ENCODE measurements at places on chromosomes 7 and 10.
A peak's percentile ranks its signal among the peaks of the same experiment; 100 is the strongest.

DNA sequence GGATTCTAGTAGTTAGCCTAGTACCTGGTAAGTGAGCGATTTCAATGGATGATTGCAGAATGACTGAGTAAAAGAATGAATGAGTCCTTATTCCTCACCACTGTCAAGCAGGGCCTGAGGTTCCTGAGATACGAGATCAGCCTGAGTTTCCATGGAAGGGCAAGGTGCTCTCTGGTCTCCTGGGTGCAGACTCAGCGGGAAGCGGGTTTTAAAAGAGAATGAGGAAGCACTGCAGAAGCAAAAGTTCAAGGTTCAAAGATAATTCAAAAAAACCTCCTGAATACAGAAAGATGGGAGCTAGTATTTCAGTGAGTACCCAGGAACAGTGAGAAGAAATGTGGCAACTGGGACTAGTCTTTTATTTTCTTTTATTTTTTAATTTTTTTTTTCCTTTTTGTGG, 4.3 kb downstream of the ZNF3 start:
- DNase-seq, result no peak

- no peak for DNase-seq
Measured at GRCh38 chr7:151451626-151452571, 12.0 kb upstream of the CRYGN start.

DNA sequence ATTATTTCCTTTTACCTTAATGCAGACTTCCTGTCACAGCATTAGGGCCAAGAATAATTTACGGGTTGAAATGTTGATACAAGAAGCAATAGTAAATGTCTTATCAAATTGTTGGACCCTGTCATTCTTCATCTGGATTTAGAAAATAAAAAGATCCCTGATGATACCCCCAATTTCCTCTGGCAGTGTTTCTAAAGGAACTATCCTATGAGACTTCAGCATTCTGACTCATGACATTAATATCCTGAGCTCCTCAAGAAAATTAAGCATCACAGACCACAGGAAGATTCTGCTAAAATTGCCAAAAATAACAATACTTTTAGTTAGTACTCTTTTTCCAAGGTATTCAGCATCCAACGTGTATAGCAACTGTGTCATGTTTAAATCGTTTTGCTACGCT, 490.5 kb upstream of the ANKRD30A start:
- DNase-seq, result no peak

- no peak for DNase-seq
Measured at GRCh38 chr10:61986382-61986781, 84.9 kb downstream of the ARID5B start.

GRCh38 chr10:69558559-69558958, 14.7 kb downstream of the NEUROG3 start:
- DNase-seq, result no peak

GRCh38 chr10:30553626-30554439, 75.7 kb downstream of the LYZL2 start:
- DNase-seq, result no peak

DNA sequence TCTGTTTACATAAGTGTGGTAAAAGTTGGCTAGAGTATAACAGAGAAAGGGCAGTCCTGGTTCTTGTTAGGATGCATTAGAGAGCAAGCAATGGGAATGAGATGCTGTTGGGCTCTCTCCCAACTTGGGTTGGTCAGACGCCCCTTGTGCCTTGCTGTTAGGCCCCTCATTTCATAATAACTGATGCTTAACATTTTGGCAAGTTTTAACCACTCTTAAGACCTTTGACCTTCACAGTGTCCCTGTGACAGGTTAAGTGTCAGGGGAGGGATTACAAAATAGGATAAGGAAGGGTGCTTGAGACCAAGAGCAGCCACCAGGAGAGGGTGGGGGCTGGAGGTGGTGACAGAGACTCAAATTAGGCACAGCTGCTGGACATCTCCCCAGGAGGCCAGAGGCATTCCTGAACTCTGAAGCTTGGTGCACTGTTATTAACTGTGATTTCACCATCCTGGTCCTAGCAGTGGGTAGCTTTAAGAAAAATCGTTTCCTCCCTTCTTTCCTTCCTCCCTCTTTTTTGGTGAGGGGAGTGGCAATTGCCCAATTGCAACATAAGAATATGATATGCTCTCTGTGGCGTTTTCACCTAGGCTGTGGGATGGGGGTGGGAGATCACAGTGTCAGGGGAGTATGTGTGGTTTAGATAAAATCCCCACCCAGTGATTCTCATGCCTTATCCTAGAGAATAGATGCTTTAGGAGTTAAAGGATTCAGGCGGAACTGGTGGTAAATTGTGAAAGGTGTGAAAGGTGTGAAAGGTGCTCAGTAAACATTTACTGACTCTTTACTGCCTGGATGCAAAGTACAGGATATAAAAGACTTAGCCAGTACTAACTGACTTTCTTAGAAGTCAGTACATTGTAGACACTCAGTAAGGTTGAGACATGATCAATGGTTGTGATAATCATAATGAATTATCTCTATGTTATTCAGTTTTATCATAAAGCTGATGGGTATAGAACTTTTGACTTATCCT, 270.5 kb downstream of the BICC1 start:
- DNase-seq, result no peak

DNA sequence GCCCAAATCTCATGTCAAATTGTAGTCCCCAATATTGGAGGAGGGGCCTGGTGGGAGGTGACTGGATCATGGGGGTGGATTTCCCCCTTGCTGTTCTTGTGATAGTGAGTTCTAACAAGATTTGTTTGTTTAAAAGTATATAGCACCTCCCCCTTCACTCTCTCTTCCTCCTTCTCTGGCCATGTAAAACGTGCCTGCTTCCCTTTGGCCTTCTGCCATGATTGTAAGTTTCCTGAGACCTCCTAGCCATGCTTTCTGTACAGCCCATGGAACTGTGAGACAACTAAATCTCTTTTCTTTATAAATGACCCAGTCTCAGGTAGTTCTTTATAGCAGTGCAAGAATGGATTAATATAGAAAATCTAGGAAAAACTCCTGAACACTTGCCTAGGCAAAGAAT, 202.1 kb upstream of the SLC26A5 start:
- no peak for DNase-seq

- DNase-seq, result no peak
Measured at GRCh38 chr7:80623503-80624252, 14.8 kb upstream of the CD36 start.

DNA sequence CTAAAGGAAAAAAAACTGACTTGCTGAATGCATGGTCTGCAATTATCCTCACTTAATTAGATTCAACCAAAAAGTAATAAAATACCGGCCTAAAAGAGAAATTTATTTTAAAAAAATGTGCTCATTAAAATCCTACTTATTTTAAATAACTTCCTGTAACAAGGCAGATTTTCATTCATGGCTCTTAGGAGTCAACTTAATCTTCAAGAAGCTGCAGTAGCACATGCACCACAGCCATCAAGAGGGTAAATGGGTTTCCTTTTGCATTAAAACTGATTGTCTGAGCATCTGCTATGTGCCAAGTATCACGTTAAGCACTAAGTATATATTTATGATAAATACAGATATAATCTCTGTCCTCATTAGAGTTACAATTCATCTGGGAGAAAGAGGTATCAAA, 69.9 kb downstream of the SNX13 start:
- no peak for DNase-seq

- no peak for DNase-seq
Measured at GRCh38 chr7:77420986-77421672, 5.0 kb upstream of the GSAP start.

- DNase-seq, result peak; percentile 35
Measured at GRCh38 chr7:74061840-74062539, 21.6 kb upstream of the LIMK1 start.

DNA sequence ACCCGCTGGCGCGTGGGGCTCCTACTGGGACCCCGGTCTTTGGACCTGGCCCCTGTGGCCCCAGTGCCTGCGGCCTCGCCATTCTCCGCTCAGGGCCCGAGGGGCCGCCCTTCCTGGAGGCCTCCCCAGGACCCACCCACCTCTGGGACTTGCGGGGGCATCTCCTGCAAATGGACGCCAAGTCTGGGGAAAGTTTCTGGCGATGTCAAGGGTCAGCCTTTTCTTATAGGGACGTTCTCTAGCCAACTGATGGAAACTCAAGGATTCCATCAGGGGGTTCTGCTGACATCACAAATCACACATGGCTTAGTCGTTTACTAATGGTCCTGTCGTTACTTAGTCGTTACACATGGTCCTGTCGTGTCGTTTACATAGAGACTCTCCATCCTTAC, 57.7 kb upstream of the RHOBTB1 start:
- DNase-seq, result no peak

DNA sequence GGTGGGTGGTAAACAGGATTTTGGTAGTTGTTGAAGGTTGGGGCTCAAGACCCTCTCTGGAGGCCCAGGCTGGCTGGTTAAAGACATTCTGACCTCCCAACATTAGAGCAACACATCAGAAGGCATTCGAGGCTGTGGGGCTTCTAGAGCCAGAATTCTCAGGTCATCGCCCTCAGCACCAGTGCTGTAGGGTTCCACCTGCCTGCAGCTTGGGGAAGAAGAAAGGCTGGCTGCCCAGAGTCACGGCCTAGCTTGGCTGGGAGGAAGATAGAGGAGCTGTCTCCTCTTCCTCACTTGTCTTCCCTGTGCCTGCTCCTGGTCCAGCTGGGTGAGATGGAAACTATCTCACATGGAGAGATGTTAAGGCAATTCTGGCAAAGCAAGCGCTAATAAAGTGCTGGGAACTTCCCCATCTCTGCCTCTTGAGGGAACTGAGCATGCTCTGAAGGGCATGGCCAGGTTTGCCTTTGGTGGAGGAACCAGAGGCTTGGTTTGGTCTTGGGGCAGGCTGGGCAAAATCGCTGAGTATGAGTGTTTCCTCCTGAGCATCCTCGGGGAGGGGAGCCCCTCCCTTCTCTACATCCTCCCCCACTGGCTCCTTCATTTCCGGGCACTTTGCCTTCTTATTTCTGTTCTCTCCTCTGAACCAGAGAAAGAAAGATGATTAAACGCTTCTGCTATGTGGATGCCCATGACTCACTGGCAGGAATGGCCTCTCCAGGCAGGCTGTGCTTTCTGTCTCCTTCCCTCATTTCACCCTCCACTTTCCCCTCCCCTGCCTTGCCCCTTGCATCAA, 509.0 kb upstream of the PODXL start:
- DNase-seq, result peak; percentile 44

GRCh38 chr10:50614444-50615137, 9.2 kb downstream of the SGMS1 start:
- DNase-seq, result no peak

DNA sequence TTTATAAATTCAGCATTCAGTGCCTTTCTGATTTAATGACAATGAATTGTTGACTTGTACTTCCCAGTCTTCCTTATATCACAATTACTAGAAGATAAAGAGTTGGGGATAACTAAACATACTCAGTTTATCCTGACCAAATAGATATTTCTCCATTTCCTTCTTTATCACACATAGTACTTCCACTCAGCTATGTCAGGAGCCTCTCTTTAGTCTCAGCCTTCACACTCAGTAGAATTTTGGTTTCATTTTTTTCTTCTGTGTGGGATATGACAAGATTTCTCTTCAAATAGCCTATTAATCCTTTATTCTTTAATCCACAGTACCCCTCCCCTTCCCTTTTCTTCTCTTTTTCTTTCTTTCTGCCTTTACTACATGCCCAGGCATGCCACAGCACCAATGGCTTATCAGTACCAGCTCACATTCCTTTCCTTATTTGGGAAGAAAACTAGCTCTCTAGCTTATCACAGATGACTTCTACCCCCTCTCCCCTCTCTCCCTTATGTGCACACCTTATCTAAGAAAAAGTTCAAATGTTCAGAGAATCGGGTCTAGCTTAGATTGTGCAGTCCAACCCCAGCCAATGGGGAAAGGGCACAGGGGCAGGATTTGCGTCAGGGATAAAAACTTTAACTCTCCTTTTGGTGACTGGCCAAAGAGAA, 109.0 kb downstream of the PHF14 start:
- no peak for DNase-seq

GRCh38 chr7:1263391-1263951, 30.8 kb downstream of the UNCX start:
- no peak for DNase-seq

DNA sequence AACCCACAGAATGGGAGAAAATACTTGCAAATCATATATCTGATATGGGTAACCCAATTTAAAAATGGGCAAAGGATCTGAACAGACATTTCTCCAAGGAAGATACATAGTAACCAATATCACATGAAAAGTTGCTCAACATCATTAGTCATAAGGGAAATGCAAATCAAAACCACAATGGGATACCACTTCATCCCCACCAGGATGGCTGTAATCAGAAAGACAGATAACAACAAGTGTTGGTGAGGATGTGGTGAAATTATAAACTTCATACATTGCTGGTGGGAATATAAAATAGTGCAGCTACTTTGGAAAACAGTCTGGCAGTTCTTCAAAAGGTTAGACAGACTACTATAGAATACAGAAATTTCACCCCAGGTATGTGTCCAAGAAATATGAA, 19.3 kb downstream of the AOC1 start:
- no peak for DNase-seq

DNA sequence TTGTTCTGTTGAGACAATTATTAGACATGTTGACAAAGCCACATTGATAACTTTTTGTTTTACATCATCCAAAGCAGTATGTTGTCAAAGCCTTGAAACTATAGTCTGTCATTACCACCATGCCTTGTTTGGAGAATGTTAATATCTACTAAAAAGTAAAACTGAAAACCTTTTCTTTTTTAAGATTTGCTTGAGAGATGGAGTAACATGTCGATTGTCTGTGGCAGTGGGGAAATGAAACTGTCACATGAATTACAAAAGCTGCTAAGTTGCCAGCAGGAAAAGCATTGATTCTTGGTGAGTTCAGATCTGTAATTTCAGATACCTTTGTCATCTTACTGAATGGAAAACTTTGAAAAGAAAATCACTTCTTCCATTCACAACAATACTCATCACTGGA, 69.1 kb downstream of the TFPI2 start:
- no peak for DNase-seq

GRCh38 chr10:59303018-59303417, 59.3 kb downstream of the FAM13C start:
- DNase-seq, result no peak

- no peak for DNase-seq
Measured at GRCh38 chr10:94010886-94011285, 17.2 kb downstream of the PLCE1 start.

DNA sequence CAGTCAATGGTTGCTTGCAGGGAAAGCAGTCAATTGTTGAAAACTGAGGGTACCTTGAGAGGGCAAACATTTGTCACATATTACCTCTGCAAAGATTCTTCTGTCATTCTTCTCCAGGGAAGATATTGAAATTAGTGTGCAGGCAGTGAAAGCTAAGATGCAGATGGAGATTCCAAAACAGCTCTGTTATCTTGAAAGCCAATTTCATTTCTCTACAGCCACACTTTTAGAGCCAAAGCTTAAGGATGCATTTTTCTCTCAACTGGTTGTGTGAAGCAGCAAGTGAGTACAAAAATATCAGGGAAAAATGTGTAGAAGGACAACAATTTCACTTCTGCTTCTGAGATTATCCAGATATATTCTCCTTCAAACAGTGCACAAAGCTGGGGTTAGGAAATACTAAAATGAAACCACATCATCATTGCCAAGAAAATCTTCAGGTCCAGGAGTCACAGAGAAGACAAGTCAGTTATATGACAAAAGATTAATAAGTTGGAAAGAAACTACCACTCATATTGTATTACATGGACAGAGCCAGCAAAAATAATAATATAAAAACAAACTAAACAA, 16.3 kb downstream of the SGMS1 start:
- no peak for DNase-seq

Measured in T1000 (cell line).